ENCODE measurements at places on chromosomes 1 and 21.
A peak's percentile ranks its signal among the peaks of the same experiment; 100 is the strongest.

DNA sequence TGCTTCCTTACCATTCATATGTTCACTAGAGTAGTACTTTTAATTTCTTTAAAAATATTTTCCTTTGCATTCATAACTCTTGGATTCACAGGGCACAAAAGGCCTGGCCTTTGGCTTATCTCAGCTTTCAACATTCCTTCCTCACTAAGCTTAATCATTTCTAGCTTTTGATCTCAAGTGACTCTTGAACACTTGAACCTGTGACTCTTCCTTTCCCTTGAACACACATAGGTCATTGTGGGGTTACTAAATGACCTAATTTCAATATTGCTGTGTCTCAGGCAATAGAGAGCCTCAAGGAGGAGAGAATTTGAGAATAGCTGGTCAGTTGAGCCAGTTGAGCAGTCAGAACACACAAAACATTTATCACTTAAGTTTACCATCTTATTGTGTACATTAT, 49.9 kb downstream of the COL11A1 start:
- DNase-seq: no peak

DNA sequence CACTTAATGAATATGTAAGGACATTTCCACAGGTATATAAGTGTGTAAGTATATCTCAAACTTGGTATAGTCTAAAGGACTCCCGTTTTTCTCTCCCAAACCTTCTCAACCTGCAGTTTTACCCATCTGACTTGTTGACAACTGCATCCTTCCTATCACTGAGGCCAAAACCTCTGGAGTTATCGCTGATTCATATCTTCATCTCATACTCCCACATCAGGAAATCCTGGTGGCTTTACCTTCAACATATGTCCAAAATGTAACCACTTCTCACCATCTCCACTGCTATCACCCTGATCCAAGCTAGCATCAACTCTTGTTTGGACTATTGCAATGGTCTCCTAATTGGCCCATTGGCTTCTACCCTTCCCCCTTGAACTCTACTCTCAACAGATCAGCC, 30.4 kb downstream of the SLAMF6 start:
- no peak for DNase-seq

DNA sequence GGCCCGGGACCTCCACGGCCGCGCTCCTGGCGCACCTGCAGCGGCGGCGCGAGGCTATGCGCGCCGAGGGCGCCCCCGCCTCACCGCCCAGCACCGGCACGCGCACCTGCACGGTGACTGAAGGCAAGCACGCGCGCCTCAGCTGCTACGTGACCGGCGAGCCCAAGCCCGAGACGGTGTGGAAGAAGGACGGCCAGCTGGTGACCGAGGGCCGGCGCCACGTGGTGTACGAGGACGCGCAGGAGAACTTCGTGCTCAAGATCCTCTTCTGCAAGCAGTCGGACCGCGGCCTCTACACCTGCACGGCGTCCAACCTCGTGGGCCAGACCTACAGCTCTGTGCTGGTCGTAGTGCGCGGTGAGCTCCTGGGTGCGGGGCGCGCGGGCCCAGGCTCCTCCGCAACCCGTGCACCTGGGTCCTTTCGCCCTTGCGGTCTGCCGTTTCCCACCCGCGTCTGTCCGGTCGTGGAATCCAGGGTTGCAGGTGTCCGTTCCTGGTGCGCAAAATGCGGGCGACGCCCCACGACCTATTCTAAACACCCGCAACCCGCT, 4.6 kb downstream of the OBSCN start:
- DNase-seq: no peak

- DNase-seq: no peak
Measured at GRCh38 chr1:111743679-111744101, 4.5 kb upstream of the INKA2 start.

- DNase-seq: no peak
Measured at GRCh38 chr1:207938016-207938415, 27.1 kb upstream of the CD34 start.

DNA sequence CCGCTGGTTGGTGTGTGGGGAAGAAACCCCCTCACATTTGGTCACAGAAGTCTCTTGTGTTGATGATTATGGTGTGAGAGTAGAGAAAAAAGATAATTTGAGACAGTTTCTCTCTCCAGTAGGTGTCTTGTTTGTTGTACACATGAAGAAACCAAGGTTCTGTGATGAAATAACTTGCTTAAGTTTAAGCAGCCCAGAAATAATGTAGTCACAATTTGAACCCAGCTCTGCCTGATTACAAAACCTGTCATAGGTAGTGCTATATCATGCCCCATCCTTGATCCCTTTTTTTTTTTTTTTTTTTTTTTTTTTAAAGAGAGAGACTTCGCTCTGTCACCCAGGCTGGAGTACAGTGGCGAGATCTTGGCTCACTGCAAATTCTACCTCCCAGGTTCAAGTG, 4.9 kb downstream of the MFN2 start:
- DNase-seq: no peak

GRCh38 chr1:181660621-181661020, 177.3 kb downstream of the CACNA1E start:
- DNase-seq: no peak

DNA sequence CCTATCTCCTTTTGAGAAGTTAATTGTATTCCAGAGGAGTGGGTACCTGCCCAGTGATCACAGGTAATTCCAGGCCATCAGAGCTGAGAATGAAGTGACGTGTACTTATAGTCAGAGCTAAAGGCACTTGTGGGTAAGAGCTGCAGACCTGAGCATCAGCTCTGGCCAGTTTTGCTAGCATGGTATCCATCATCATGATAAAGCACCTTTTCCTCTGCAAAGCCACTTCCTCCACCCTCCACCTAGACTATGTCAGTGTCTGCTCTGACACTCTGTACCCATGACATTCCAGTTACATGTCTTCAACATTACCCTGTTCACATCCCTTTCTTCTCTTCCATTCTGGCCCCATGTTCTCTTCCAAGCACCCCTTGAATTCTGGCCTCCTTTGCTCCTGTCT, 157.3 kb downstream of the GRIK3 start:
- no peak for DNase-seq

GRCh38 chr1:30988045-30988444, 77.5 kb downstream of the PUM1 start:
- no peak for DNase-seq

- DNase-seq: no peak
Measured at GRCh38 chr1:169367096-169367685, 406 bp downstream of the NME7 start.

GRCh38 chr1:37606481-37607263, 10.9 kb upstream of the GNL2 start:
- no peak for DNase-seq

GRCh38 chr1:47766832-47767740, 230.1 kb downstream of the TRABD2B start:
- DNase-seq: no peak

DNA sequence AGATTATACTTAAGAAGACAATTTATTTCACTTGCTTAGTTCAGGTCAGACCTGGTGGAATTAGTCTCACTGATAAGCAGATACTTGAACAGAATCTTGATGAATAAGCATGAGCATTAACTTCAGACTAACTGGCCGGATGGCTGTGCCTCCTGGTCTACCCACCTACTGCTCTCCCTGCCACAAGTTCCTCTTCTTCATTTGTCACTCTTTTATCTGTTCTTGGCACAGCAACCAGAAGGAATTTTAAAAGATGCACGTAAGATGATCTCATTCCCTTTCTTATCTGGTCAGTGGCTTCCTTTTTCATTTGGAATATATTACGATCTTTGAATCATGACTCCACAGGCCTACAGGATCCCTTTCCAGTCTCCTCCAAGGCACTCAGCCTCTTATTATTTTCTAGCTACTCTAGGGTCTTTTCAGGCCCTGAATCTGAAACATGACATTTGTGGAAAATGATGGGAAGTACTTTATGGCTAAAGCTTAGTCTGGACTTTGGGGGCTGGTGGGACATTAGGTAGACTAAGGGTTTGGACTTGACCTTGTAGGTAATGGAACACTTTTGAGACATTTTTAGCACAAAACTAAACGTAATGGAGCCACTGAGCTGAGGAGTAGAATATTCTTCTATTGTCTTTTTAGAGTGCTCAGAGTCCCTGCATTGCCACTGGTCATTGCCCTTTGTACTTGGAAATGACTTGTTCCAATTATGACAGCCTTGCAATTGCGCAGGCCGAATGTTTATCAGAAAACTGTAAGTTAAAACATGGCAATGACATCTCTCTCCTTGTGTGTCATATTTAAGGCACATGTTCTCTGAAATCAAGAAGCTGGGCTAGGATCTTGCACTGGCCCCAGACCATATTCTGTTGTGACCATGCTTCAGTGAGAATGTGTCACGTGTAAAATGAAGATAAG, 16.0 kb downstream of the ST6GALNAC3 start:
- no peak for DNase-seq

DNA sequence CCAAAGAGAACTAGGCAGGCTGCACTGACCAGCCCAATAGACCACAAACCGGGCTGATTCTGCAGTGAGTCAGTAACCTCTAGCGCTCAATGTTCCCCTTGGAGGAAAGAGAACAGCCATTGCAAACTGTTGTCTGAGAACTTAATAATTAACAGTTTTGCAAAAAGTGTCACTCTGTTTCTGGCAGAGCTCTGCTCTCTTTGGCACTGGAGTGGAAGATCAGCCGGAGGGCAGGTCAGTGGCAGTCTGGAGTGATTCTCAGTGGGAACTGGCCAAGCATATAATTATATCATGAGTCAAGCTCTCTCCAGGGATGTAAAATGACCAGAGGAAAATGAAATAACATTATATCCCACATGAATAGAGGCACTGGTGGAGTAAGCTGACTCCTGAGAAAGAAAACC, 238.3 kb downstream of the HLX start:
- DNase-seq: no peak

DNA sequence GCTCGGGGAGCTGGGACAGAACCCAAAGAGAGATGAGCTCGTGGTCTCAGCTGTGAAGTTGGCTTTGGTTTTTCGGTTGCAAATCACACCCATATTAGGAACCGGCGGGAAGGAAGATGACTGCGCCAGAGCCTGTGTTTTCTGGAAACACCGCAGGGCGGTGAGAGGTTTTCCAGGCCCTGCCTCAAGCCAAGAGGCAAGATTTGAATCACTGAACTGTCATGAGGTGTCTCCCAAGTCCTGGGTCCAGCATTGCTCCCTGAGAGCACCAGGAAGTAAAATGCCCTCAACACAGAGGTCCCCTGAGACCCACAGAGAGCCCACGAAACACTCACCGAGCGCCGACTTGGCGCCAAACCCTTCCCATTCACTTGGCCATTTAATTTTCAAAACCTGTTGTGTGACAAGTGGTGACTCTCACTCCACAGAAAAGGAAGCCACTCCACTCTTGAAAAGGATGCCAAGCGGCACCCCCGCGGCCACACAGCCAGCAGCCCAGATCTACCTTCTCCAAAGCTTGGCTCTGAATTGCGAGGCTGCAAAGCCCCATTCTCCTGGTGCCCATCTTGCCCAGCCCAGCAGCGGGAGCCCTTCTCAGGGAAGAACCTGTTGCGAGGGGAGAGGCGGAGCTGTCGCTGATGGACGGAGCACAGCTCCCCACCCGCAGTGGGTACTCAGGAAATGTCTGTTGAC, 99.0 kb upstream of the RUNX3 start:
- DNase-seq: peak; percentile 70

DNA sequence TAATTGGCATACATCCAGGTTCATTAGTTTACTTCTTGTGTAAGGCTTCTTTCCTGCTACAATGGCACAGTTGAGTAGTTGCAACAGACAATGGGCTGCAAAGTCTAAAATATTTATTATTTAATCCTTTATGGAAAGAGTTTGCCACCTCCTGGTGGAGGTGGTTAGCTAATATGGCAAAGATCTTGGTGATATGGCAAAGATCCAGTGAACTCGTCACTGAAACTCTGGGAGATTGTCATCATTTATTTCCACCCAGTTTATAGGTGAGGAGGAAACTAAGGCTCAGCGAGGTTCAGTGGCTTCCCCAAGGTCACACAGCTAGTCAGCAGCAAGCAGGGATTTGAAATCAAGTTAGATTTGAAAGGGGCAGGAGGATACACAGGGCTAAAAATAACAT, 16.1 kb upstream of the IFFO2 start:
- peak; percentile 27 for DNase-seq

- no peak for DNase-seq
Measured at GRCh38 chr1:171784784-171785183, 3.3 kb downstream of the METTL13 start.

DNA sequence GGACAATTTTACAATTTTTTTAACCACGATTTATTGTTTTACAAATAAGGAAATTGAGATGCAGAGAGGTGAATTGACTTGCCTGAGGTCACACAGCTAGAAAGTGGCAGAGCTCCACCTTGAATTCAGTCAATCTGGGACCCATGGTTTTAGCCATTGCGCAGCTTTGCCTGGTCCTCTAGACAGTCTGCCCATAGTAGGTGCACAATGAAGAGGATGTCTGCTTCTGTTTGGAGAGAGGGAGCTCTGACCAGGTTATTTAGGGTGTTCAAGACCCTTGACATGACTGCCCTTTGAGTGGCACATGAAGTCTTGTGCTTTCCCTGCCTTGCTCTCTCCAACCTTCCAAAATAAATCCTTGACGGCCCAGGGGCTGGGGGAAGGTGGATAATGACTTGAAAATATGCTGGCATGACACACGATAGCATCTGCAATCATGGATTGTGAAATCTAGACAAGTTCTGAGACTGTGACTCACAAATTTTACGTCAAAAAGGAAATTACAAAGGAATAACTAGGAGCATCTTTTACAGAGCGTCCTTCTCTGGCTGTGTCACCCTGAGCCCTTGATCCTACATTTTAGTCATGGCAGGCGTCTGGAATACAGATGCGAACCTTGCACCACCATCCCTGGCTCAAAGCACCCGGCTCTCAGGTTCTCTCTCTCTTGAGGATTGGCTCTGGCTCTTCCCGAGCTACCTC, 26.2 kb upstream of the ID3 start:
- DNase-seq: no peak

GRCh38 chr1:192952646-192953045, 106.5 kb downstream of the UCHL5 start:
- DNase-seq: no peak
